ENCODE measurements at places on chromosomes 5 and 9.
A peak's percentile ranks its signal among the peaks of the same experiment; 100 is the strongest.

DNA sequence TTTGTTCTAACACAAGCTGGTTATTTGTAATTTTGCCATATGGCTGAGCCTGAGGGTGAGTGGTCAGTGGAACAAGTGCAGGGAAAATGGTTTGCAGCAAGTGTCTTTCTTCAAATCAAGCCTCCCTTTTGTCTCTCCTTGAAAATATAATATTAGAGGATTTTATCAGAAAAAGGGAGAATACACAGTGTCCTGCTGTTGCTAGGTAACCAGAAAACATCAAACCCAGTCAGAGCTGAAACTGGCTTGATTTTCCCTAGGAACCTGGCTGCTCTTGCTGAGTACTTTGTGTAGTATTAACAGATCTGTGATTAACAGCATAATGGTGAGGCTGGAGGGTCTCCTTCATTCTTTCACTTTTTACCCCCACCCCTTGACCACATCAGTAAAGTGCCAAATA, 314.0 kb downstream of the ARHGEF28 start:
- DNase-seq, result no peak

GRCh38 chr5:120600639-120601038, 136.5 kb downstream of the PRR16 start:
- DNase-seq, result no peak

DNA sequence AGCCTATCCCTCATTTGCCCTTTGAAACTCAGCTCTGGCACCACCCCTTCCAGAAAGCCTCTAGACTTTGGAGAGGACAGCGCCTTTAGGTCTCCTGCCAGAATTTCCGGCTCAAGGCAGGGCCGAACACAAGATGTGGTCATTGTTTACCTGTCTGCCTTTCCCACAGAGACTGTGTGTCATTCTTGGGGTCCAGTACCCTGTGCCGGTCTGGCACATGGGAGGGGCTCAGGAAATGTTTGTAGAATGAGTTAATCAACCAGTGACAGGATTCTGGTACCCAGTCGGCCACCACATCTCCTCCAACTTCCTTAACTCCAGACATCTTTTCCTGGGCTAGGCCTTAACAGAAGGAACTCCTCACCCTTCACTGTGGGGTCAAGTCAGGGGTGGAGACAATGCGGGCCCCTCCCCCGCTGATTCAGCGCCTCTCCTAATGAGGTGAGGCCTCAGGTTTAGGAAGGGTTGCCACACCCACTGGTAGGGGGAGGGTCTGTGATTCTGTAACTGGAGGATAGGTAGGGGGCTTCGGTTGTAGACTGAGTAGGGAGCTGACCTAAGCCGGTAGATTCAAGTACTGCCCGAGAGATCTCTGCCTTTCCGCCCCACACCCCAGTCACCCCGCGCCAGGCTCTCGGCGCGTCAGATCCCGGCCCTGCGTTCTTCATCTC, 29.3 kb downstream of the PCDH1 start:
- DNase-seq, result peak; percentile 68

GRCh38 chr5:60410427-60410826, 289.5 kb downstream of the DEPDC1B start:
- no peak for DNase-seq

DNA sequence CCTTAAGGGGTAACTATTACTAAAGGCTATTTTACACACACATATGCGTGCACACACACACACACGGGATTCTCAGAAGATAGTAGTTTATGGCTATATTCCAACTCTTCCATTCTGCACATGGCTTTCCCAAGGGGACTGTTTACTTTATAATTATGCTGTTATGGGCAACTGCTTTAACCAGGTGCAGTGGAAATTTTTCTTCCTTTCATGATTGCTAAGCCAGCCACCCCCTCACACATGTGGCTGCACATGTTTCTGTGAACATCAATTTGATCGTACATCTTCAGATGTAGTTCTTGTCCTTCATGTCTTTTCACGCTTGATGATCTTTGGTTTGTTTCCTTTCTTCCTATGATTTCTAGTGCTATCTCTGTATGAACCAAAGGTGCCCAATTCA, 37.0 kb downstream of the MRPS30 start:
- DNase-seq, result no peak

GRCh38 chr9:38039907-38040682, 28.9 kb downstream of the SHB start:
- DNase-seq, result peak; percentile 34

DNA sequence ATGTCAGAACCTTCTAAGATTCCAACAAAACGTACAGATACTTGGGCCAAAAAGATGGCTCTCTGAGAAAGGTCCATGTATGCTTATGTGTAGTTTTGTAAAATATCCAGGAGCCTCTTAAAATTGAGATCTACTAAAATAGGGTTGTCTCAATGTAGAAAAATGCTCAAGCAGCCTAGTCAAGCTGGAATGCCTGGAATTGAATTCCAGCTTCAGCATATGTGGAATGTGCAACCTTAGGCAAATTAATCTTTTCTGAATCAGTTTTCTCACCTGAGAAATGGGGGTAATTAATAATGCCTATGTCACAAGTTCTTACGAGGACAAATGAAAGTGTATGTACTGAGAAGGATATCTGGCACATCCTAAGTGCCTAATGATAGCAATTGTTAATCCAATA, 662.4 kb downstream of the DTWD2 start:
- peak; percentile 25 for DNase-seq

GRCh38 chr5:132488590-132488989, 2.0 kb downstream of the IRF1 start:
- DNase-seq, result no peak

- peak; percentile 86 for DNase-seq
Observed at GRCh38 chr5:107217721-107218130, 453.0 kb downstream of the EFNA5 start.

- peak; percentile 41 for DNase-seq
Observed at GRCh38 chr9:136093346-136093986, 1.6 kb downstream of the NACC2 start.

DNA sequence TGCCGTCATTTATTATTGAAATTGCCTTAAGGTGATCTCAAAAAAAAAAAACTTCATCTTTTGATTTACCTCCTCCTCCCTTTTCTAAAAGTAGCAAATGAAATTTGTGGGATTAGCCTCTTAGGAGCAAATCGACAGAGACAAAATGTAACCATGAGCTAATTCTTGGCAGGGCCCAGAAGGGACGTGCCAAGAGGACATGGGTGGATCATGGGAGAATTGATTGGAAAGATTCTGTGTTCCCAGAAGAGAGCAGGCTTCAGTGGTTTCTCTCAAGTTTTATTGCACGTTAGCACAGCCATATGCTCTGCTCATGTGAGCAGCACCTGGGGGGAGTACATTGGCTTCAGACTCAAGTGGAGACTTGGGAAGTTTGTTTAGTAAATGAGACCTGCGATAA, 394.6 kb downstream of the ELAVL2 start:
- DNase-seq, result no peak

DNA sequence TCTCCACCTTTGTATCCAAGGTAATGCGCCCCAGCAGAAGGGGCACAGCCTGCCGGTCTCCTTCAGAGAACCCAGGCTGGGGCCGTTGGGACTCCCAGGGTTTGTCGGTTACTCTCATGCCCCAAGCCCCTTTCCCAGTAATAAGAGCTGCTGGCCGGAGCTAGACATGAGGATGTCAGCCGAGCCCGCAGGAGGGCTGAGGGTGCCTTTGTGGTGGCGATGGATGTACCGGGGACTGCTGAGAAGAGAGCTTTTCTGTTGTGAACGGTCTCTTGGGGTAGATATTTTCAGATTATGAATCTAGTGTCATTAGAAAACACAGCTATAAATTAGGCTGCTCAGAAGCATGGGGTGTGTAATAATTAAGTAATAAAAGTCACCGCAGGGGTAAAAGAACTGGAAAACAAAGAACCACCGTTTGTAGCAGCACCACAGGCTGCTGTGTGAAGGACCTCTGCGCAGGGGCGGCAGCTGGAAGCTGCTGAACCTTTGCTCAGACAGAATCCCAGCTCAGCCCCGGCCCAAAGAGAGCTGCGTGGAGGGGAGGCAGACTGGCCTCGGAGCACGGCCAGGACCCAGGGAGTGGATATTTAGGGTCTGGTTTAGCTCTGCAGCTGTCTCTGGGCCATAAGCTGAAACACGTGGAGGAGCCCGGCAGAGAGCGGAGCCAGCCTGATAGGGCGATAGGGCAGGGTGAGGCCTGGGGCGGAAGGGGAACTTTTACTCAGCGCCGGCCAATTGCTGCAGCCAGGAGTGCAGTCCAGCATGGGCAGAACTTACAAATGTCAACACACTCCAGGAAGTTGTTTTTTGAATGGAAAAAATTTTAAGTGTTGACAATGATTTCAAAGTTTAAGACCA, 50.5 kb upstream of the BARHL1 start:
- no peak for DNase-seq

GRCh38 chr5:167965710-167966109, 325.7 kb upstream of the WWC1 start:
- no peak for DNase-seq

DNA sequence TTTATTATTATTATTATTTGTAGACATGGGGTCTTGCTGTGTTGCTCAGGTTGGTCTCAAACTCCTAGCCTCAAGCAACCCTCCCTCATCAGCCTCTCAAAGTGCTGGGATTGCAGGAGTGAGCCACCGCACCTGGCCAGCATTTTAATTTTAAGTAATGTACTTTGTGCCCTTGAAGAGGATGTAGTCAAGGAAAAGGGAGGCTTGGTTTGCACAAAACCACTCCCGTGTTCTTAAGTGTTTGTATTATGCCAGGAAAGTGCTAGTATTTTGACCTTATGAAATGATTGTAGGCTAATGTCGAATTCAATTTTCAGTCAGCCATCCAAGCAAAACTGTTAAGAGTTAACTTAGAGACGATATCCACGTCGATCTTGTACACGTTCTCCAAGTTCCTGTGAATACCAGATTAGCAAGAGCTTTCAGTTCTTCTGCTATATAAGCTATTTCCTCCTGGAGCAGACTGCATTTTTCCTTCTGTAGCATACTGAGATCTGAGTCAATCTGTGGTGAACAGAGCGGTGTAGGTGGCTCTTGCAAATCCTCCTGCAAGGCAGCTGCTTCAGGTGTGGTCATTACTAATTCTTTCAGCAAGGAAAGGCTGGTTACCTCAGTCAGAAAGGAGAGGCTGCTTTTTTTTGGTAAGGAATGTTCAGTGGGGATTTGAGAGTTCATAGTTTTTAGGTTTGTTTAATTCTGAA, 23.7 kb downstream of the CCDC171 start:
- DNase-seq, result peak; percentile 63

DNA sequence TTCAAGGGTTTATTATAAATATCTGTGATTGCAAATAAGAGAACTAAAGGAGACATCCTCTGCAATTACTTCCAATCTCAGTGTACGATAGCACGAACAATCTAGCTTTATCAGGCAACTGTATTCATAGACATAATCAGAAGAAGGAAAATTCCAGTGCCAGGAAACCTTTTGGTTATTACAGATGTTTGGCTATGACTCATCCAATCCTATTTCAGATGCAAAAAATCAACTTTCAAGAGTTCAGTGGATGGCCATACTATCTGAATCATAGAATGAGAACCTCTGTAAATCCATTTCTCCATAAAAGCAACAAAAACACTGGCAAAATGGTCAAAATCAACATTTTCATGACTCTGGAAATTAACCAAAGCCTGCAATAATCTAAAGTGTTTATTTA, 37.9 kb downstream of the GAS1 start:
- DNase-seq, result no peak

- no peak for DNase-seq
Observed at GRCh38 chr5:94017579-94017978, 276.2 kb upstream of the POU5F2 start.

- DNase-seq, result peak; percentile 81
Observed at GRCh38 chr9:137198051-137198901, 2.3 kb downstream of the TPRN start.

DNA sequence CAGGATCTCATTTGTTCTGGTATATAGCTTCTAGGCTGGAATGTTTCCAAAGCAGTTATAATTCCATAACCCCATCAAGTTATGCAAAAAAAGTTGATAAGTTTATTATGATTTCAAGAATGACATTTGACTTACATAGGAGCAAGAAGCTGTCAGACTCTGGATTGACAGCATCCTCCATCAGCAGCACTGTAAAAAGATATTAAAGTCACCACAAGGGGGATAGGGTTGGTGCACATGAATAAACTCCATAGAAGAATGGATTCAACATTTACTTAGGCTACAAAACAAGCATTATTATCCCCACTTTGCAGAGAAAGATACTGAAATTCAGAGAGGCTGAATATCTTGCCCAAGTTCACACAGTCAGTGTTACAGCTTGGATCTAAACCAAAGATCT, 208.9 kb upstream of the SLC30A5 start:
- no peak for DNase-seq

DNA sequence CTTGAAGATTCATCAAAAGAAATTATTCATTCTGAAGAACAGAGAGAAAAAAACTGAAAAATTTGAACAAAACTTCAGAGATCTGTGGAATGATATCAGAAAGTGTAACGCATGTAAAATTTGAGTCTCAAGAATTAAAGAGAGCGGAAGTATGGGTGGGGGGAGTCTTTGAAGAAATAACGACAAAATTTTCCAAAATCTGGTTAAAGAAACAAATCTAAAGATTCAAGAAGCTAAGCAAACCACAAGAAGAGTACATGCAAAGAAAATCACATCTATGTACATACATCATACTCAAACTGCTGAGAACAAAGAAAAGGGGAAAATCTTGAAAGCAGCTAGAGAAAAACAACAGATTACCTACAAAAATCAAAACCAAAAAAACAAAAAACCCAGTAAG, 149.4 kb upstream of the TBCA start:
- DNase-seq, result no peak

DNA sequence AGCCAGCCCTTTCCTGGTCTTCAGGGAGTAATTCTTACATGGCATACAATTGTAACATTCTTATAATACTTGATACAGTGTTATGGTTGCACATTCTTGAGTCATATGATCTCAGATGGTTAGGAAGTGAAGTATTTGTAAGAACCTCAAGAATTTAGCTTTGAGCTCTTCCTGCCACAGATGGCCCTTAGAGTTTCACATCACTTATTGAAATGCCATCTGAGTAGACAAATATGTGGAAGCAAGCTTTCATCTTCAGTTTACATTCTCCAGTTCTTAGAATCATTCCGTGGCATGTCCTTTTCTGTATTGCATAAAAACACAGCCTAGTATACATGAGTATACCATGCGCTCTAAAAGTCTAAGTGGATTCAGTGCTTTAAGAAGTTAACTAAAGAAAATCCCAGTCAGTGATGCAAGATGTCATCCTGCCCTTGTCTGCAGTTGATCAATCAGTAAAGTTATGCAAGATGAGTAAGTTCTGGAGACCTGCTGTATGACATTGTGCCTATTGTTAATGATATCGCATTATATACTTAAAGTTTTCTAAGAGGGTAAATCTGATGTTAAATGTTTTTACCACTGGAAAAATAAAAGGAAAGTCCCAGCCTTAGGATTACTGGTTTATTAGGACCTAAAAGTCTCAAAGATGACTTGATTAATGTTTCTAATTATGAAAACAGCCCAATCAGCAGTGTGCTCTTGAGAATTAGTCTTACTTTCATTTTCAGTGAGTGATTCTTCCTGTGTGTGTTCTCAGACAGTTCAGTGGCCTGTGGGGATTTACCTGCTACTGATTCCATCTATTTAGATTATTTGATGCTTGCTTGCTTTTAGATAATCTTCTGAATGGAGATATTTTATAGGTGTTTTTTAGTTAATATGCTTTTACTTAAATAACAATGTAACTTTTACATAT, 29.4 kb downstream of the RHOBTB3 start:
- peak; percentile 50 for DNase-seq

- no peak for DNase-seq
Observed at GRCh38 chr5:172971482-172971881, 12.1 kb upstream of the ATP6V0E1 start.

- DNase-seq, result no peak
Observed at GRCh38 chr5:95923918-95924544, 37.6 kb downstream of the ELL2 start.

Data from trophoblast cell (in vitro differentiated cells and primary cell).